ENCODE measurements at places on chromosomes 3 and 15.

DNA sequence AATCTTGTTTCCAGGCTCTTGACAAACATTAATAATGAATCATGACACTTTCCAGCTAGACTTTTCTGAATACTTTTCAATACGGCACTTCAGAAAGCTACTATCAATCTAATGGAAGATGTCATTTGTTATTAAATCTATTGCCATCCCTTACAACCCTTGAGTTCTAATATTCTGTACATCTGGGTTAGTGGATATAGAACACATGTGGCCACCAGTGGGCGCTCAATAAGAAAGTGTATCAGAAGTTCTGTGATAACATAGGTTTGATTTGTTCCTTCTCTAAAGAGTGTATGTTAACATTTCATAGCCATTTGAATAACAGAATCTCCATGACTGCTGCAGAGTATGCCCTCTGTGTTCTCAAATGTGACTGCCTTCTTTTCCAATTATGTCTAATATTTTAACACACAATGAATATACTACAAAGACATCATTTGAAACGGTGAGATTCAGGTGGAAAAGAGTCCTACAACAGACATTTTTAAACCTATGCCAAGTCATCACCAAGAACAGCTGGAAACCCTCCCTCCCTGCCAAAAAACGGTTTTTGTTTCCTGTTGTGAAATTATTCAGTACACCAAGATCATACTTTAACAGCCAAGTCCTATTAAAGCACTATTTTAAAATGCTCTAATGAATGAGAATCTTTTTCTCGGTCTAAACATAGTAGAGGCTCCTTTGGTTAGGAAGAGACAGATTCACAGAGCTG, 22.2 kb downstream of the ALDH1A2 start:
- DNase-seq, result no peak

GRCh38 chr3:168003911-168004310, 91.8 kb downstream of the GOLIM4 start:
- no peak for DNase-seq

DNA sequence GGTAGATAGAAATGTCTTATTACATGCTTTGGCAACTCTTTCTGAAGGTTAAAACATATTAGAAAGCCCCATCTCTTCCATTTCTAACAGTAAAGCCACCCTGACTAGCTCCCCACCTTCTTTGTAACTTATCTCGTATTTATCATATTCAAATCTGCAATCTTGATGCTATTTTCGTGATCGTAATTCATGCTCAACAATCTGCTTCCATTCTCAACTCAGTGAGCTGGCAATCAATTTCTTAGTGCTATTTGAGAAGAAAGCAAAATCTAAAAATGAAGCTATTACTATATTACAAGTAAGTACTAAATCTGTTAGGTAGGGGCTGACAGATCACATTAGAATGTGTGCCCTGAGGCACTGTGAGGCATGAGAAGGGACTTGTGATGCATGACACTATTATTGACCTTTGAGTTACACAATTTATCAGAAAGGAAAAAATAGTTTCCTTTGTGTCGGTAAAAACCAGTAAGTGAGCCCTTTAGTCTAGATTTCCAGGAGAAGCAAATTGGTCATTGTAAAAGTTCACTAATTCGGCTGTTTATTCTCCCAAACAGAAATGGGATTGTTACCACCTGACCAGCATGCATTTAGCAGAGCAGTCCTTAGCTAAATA, 379.7 kb upstream of the CNTN6 start:
- DNase-seq, result peak; percentile 41

DNA sequence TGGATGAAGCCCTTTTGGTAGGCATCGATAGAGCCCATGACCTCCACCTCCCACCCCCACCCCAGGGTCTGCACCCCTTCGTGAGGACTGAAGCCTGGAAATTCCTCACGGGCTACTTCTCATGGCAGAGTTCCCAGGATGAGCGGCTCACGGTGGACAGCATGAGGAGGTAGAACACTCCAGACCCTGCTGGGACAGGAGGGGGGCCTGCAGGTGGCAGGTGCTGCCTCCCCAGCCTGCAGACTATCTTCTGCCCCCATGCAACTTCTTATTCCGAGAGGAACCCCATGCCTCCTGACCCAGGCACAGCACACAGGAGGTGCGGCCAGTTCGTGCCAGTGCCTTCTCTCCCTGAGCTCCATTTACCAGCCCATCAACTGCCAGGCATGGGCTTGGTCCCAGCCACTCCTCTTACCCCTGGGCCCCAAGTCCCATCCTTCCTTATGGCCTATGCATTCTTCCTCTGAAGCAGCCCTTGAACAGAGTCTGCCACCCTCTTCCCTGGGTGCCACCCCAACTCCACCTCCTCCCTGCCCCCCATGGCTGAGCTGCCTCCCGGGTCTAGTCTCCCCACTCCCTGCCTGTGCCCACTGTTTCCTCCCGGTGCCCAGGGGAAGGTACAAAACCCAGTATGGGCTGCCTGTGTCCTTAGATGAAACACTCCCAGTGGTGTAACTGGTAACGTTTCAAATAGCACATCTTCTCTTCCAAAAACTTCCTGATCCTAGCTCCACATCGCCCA, 8.4 kb downstream of the TBC1D21 start:
- DNase-seq, result no peak

GRCh38 chr3:14796403-14797077, 22.2 kb upstream of the FGD5 start:
- DNase-seq, result no peak

DNA sequence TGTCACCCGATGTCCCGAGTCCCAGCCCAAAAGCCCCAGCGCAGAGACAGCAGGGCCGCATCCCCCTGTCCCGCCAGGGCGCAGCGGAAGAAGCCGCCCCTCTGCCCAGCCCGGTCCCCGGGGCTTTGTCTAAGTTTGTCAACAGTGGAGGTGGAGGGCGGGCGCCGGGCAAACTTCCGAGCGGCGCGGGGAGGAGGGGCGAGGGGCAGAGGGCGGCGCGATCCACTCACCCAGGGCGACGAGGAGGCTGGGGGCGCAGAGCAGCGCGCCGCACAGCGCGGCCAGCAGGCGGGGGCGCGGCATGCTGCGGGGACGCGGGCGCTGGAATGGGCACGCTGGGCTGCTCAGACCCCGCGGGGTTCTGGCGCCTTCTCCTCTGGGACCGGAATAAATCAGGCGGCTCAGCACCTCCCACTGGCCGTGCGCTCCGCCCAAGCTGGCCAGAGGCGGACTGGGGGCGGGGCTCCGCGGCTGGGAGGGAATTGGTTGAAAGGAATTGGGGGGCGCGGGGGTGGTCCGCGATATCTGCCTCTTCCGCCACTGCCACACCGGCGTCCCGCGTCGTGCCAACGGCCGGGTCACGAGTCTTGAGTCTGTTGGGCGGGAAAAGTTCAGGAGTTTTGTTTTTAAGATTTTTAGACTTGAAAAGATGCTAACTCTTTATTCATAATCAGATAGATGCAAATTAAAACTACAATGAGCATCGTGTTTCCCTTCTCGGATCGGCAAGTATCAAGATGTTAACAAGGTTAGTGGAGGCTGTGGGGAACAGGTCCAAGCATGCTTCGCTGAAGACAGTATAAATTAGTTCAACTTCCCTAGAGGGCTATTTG, at the start of gene MFGE8:
Gene MFGE8, minus strand, starts transcription at position 363 of the 833 bp plus-strand sequence. Its CDS starts 60 bp downstream, at position 303.
- DNase-seq, result peak; percentile 85

DNA sequence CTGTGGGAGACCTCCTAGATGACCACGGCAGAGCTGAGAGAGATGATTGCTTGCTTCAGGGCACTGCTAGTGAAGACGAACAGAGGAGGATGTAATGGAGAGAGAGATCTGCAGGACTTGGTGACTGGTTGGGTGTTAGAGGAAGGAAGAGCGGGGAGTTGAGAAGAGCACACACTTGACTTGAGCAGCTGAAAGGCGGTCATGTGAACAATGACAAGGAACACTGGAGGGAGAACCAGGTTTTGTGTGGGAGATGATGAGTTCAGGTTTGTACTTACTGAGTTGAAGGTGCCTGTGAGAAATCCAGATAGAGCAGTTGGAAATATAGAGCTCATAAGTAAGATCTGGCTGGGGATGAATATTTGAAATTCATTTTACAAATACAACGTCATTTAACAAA, 40.3 kb downstream of the CDAN1 start:
- no peak for DNase-seq

- DNase-seq, result no peak
These were observed 190.8 kb downstream of the ZNF621 start for GRCh38 chr3:40715551-40715950.

DNA sequence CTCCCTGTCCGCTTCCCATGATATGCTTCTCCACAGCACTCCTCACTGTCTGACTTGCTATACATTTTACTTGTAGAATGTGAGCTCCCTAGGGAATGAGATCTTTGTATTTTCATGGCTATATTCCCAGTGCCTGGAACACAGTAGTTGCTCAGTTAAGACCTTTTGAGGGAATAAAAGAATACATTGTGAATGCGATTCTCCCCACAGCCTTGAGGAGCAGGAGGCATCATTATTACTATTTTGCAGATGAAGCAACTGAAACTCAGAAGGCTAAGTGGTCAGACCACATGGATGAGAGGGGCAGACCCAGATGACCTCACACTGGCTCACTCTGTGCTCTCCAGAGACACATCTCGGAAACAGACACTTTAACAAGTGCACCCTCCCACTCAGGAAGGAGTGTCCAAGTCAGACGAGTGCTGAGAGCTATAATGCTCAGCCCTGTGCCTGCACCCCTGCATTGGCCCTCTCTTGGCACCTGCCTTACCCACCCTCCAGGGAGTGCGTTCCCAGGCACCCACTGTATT, 46.8 kb downstream of the SST start:
- no peak for DNase-seq

GRCh38 chr3:142944342-142944741, 19.1 kb downstream of the PAQR9 start:
- DNase-seq, result no peak

DNA sequence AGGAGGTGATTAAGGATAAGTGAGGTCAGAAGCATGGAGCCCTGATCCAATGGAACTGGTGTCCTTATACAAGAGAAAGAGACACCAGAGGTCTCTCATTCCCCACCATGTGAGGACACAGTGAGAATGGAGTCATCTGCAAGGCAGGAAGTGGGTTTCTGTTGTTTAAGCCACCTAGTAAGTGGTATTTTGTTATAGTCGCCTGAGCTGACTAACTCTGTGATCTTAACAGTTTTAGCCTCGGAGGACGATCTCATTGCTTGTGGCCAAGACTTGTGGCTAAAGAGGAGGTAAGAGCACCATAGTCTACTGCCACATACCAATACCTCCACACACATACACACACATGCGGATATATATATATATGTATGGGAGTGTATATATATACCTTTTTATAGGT, 73.8 kb downstream of the MCTP2 start:
- no peak for DNase-seq

DNA sequence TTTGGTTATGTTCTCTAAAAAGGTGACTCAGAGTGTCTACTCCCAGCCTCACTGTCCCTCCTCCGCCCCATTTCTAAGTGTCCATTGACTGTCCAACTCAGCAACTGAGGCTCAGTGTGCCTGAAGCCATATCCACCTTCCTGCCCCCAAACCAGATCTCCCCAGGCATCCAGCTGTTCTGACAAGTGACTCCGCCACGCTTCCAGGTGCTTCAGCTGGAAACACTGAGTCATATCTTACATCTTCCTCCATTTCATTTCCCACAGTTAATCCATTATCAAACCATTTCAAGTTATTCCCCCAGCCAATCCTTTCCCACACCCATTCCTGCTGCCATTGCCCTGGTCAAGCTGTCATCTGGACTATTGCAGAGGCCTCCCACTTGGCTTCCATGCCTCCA, 17.1 kb downstream of the MAGEF1 start:
- no peak for DNase-seq

- DNase-seq, result no peak
These were observed 70.8 kb upstream of the POMGNT2 start for GRCh38 chr3:43176666-43177065.

- no peak for DNase-seq
These were observed 38.0 kb downstream of the APBA2 start for GRCh38 chr15:28923726-28924280.

GRCh38 chr3:127042634-127043033, 59.7 kb downstream of the PLXNA1 start:
- DNase-seq, result no peak

DNA sequence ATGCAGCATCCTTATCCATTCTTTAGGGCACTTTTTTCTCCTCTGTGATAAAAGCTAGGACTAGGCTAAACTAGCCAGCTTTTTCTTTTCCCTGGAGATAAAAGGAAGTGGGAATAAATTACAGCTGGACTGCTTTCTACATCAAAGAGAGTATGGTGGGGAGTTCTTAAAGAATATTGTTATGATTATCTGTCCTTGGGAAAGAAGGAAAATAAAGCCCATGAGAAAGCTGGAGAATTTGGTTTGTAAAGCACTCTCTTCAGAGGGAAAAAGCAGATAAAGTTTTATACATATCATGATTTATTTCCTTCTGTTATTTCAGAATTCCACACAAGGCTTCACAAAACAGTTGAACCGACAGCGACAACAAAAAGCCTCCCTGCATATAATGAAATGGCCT, 923.0 kb downstream of the DIPK2A start:
- DNase-seq, result no peak

GRCh38 chr15:40157778-40158447, 3.0 kb upstream of the BUB1B start:
- no peak for DNase-seq

GRCh38 chr3:11776346-11776745, 70.3 kb downstream of the TAMM41 start:
- DNase-seq, result no peak

DNA sequence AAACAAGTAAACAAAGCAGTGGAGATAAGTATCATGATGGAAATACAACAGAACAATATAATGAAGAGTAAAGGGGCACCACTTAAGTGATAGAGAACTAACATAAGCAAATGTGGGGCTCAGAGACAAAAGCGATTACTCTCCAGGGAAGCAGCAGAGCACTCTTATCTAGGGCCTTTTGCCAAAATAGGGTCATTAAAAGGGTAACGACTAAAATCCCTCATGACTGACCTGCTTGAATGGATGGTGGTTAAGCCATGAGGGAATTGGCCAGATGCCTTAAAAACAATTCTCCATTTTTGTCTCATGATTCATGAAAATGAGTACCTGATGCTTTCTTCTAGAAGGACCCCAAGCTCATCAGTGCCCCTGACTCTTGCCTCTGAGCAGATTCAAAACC, 3.2 kb upstream of the SLC7A14 start:
- no peak for DNase-seq

DNA sequence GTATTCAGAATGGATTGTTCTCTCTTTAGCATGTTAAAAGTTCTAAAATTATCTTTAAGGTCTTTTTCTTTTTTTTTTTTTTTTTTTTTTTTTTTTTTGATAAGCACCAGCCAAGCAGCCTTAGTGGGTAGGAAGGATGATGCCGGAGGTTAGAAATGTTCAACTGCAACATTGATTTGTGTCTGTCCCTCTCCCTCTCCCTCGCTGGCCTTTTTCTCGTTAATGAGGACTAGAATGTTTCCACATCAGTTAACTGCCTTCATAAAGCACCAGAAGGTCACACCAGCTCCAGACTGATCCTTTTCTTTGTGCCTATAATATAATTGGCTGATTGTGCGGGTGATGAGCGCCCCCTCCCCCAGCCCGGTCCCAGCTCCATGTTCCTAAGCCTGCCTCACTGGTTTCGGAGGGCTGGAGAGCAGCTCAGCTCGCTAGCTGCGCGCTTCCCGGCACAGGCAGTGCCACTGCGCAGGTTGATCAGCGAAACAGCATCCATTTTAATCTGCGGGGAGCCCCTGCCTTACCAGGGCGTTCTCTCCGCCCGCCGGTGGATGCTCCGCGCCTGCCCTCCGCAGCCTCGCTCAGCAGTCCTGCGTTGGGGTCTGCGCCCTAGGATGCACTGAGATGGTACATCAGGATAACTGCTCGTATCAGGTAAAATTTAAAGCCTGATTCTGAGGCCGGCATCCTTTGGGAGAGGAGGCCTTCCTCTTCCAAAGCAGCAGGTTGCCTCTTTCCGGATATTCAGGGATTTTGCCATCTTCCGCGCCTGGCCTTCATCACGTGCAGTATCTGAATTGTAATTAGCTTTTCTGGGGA, 148.9 kb upstream of the IL12A start:
- DNase-seq, result no peak
